ENCODE measurements at places on chromosomes 4 and X.

- DNase-seq: no peak
These were observed 292.7 kb upstream of the TENM3 start for GRCh38 chr4:181950372-181951127.

GRCh38 chr4:189769131-189769530 lies 171.5 kb upstream of the FRG1 start:
- no peak for DNase-seq

DNA sequence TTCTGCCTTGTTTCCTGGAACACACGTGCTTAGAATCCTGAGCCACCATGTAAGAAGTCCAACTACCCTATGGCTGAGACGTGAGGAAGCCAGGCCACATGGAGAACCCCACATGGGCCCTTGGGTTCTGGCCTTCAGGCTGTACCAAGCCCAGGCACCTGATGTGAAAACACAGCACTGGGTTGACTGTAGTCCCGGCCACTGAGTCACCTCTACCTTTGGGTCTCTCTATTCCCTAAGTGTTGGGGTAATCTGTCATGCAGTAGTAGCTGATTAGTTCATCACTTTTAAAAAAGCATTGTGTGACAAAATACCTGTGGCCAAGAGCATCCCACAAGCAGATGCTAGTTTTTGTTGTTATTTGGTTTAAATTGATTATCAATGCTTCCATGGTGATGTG lies 24.3 kb downstream of the CFAP97 start:
- no peak for DNase-seq

GRCh38 chr4:142519342-142519741 lies 326.8 kb downstream of the INPP4B start:
- DNase-seq: no peak

GRCh38 chr4:86032476-86033022 lies 327.3 kb downstream of the MAPK10 start:
- no peak for DNase-seq

DNA sequence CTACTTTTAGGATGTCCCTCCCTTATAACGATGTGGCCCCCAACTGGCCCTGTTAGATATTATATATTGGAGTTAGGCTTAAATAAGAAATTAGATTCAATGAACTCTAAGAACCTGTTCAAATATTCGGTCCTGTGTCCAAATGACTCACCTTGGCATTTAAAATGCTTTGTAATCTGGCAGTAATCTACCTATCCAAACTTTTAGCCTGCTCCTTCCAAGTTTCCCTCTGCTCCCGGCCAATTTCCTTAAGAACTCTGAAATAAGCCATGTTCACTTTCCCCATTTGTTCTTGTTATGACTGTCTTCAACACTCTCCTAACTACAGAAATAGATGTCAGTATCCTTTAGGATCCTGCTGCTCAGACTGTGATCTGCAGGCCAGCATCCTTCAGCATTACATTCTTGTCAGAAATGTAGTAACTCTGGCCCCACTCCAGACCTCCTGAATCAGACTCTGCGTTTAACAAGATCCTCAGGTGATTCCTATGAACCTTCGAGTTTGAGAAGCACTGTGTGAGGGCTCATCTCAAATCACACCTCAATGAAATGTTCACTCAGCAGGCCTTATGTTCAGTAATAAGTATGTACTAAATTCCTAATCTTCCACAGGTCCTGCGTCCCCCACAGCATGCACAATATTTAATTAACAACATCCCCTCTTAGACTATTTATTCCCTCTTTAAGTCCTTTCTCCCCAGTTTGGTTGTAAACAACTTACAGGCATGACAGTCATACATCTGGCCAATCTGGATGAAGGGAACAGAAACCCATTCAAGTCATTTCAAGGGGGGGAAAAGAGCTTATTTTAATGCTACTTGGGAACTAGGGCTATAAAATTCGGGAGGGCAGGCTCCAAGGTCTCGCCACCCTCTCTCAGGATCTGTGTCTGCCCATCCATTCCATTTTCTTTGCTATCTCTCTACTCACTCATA lies 3.0 kb downstream of the ATP8A1 start:
- no peak for DNase-seq

DNA sequence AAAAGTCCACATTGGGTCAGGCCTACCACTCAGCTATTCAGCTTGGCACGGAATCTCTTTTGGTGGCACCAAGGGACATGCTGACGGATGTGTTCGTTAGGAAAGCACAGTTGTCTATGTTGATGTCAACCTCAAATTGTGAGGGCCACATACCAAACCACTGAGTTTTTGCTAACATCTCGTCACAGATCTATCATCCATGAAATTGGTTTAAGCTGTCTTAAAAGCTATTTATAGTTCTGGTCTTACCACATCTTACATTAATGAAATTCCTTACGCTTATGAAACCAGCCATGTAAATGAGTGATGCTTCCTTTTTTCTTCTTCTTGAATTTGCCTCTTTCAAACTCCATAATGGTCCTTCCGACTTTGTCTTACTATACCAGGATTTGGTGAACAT lies 101.5 kb downstream of the MGST2 start:
- DNase-seq: no peak

GRCh38 chrX:136200466-136200865 lies 50.7 kb downstream of the MAP7D3 start:
- DNase-seq: no peak

DNA sequence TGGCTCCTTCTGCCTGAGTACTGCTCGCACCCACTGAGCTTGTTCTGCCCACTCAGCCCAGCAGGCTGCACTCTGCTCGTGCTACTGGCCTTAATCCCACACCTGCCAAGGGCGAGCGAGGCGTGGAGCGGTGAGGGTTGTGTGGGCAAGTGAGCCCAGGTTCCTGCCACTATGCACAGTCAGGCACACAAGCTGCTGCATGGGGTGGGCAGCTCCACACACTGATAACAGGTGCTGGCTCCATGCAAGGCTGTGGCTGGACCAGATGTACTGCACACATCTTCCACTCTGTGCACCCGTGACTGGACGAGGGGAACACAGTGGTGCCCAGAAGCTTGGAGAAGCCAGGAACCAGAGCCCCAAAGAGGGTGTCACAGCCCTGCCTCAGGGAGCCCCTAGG lies 184.3 kb upstream of the NUDT6 start:
- no peak for DNase-seq

DNA sequence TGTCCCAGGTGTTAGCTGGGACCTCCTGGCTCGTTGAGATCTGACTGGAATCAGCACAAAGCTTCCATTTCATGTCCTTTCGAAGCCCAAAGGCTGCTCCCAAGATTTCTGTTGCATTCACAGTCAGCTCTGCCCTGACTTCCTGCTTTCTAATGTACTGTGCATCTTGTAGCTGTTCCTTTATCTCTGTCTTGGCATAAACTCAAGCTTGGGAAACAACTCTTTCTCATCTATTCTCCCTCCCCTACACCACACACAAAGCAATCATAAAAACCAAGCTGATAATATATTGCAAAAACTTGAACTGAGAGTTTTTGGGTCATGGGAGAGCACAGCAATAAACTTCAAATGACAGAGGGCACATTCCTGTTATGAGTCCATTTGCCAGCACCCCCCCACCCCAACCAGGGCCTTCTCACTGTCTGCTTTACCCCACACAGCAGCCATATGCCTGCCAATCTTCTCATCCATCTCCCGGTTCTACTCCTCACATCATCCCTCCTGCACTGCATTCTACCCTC lies 76.3 kb downstream of the SYNPO2 start:
- DNase-seq: no peak

DNA sequence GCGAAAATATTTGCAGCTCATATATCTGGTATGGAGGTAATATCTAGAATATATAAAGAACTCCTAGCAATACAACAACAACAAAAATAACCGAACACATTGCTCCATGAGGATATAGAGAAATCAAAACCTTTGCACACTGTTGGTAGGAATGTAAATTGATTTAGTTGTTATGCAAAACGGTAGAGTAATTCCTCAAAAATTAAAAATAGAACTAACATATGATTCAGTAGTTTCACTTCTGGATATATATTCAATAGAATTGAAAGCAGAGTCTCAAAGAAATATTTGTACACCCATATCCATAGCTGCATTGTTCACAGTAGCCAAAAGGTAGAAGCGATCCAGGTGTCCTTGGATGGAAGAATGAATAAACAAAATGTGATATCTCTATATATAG lies 203.0 kb upstream of the CNKSR2 start:
- no peak for DNase-seq

DNA sequence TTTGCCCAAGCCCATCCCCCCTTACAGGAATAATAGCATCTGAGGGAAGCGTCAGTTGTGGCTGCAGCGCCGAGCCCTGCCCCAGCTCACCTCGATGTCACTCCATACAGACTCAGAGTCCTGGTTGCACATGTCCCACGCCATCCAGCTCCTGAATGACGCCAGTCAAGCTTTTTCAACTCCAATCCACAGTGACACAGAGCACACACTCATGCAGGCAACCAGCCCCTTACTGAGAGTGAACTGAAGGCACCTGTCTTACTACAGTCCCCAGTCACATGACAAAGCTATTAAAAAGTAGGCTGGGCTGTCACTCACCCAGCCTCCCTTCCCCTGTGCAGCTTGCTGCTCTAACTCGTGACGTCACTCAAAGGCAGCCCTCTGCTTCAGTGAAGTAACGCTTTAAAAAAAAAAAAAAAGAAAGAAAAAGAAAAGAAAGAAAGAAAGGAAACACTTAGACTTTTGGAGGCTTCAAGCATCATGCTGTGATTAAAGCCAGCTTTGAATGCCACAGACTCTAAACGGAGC lies at the start of gene PPARGC1A:
PPARGC1A (minus strand) TSS at position 234 of the 528 bp plus-strand sequence; CDS start at position 144, 90 bp downstream.
- no peak for DNase-seq

- DNase-seq: peak; percentile 44
These were observed at the start of gene FGFBP2 for GRCh38 chr4:15963001-15963451. TSS of gene FGFBP2 (minus strand) at chr4:15963175. CDS start at chr4:15963129, 46 bp downstream.

- DNase-seq: no peak
These were observed 308.5 kb downstream of the CAMK2D start for GRCh38 chr4:113452868-113453620.

DNA sequence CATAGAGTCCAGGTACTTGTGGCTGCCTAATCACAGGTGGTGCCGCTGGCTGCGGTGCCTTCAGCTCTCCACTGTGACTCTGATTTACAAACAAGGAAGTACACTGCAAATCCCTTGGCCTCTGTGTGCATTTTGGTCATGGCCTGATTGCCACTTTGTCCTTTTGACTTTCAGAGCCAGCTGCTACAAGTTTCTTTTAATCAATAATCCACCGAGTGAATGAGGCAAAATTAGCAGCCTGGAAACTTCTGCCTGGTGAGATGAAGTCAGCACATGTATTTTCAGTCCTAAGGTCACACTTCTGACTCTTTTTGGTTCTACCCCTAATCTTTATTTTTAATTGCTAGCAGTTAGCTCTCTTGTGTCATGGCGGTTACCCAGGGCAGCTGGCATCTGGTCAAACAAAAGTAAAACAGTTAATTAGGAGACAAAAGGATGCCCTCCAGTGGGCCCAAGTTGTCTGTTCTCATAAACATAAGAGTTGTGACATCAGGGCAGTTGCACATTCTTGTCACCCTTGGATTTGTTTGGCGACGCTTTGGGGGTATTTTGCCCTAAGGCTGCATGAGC lies 62.3 kb upstream of the LNX1 start:
- no peak for DNase-seq

GRCh38 chr4:18859468-18859867 lies 837.9 kb upstream of the LCORL start:
- no peak for DNase-seq

DNA sequence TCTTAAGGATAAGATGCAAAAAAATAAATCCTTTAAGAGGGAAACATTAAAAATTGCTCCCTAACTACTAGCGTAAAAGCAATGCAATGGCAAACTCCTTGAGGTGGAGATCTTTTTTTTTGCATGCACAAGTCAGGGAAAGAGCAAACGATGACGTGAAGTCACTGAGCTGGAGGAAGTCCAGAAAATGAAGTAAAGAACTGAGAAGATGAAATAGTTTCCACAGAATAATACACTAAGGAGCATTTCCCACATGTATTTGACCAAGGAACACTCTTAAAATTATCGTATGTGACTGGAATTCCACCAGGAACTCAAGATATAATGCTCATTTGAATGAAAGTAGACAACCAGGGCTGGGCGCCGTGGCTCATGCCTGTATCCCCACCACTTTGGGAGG lies 21.0 kb upstream of the DOCK11 start:
- no peak for DNase-seq

DNA sequence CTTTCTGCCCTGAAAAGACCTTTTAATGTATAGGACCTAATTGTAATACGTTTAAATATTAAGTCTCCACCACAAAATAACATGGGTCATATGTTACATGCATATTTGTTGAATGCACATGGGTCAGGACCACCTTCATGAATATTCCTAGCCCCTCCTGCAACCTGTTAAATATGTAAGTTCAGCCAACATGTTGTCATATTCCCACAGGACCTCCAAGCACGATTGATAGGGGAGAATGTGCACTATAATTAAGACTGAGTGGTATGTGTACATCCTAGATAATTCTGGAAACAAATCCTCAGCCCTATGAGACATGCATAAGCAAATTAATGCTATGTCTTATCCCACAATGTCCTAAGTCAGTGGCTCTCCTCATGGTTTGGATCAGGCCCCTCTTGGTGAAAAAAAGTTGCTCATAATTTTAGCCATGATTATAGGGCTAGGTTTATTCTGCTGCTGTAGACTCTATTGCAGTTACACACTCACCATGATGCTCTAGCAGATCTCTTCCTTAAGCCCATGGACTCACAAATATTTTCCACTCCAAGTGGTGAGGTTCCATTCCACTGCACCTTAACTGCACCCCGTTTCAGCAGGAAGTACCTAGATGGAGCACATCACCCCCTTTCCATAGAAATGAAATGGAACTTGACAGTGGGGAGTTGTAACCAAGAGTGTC lies 10.2 kb downstream of the TIGD2 start:
- no peak for DNase-seq

- DNase-seq: no peak
These were observed 66.3 kb downstream of the TSPAN7 start for GRCh38 chrX:38627683-38628082.

GRCh38 chr4:53991821-53992220 lies 72.6 kb downstream of the CHIC2 start:
- no peak for DNase-seq

DNA sequence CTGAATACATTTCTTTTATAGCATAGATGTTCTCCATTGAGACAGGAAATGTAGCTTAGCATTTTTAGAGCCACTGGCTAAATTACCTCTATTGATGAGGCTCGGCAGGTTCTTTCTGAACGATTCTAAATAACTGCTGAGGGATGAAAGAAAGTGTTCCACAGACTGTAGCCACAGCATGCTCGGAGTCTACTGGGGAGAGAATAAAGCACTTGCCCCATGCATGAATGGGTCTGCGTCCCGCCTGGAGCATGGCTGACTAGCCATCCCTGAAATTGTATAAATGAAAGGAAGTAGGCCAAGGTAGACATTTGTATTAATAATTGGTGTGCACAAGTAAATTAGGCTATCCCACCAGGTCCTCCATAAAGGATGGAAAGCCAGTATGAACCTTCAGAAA lies 269.8 kb downstream of the COL25A1 start:
- no peak for DNase-seq

- DNase-seq: no peak
These were observed 54.1 kb downstream of the RPS6KA3 start for GRCh38 chrX:20212486-20213089.

DNA sequence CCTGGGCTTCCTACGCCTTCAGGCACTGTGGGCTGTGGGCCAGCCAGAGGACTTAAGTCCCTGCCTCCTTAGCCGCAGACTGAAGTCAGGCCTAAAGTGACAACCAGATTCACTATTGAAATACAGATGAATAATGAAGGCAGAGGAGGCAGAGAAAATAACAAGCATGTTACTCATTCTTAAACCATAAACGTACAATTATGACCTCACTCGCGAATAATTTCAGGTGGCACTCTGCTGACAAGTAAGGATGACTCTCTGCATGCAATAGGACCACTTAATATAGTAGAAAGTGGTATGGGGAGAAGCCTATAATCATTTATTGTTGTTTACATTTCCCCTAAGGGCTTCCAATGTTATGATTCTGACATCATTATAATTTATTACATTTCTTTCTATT lies 409.2 kb upstream of the FGF13 start:
- no peak for DNase-seq

All from activated naive CD8-positive, alpha-beta T cell treated with anti-CD3 and anti-CD28 coated beads, Interleukin-2, amount 50 U/mL, for 16 hours (primary cell).